Neural progenitor cell (in vitro differentiated cells): ENCODE measurements at places on chromosomes 6 and 20. TPM values are rescaled to one million over a fixed set of nuclear protein-coding genes. Genes with fewer than 3 reads are reported as not detected.

DNA sequence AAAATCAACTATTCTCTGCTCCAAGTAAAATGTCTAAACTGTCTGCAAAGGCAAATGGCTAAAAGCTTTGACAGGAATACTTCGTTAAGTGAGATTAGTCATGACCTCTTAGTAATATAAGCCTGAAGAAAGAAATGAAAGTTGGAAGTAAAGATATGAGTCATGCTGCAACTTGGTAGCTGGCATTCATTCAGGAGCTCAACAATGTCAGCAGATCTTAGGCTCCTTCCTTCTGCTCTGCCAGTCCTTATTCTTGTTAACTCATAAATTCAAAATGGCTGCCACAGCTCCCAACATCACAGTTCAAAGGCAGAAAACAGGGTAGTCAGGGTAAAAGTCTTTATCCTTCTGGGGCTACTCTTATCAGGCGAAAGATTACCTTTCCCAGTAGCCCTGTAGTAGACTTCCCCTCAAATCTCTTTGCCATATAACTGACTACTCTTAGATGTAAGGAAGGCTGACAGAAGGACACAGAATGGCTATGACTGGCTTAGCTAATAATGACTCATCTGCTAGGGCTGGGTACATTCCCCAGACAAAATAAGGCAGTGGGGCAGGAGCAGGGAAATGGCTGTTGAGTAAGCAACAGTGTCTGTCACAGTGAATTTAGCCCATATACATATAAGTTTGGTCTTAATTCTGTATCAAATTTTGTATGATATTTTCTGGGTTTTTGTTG lies 24.4 kb upstream of the C6orf62 start:
- H3K36me3 ChIP-seq: no peaks in the 10 kb centered on the region
- H3K27me3 ChIP-seq: no peaks in the 10 kb centered on the region
- H3K4me3 ChIP-seq: no peak overlapping the region
- no peak overlapping the region for H3K27ac ChIP-seq
- no peak for DNase-seq
- no peaks in the 10 kb centered on the region for H3K4me1 ChIP-seq

Gene MOG
- not detected in 2 replicates for total RNA-seq

Gene HCK
- total RNA-seq: not detected in 2 replicates

Gene GRM1
- 0.50 and 0.79 TPM in 2 replicates for total RNA-seq

Gene SLC17A9
- total RNA-seq: 0.17 and 0.74 TPM in 2 replicates

Gene BPIFB3
- not detected in 2 replicates for total RNA-seq

DNA sequence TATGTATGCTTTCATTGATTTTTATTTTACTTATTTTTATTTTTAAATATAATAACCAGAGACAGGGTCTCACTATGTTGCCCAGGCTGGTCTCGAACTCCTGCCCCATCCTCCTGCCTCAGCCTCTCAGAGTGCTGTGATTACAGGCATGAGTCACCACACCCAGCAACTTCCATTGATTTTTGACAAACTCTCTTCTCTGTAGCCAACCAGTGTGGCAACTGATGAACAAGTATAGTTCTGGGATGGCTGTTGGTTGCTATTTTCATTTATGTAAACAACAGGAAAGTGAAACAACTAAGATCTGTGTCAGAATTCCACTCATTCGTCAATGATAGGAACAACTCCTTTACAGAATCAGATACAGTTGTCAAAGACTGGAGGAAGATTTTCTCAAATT lies 356.7 kb upstream of the JARID2 start:
- no peak overlapping the region for H3K27ac ChIP-seq
- peaks cover 11% of the 10 kb centered on the region for H3K4me1 ChIP-seq
- no peak overlapping the region for H3K4me3 ChIP-seq
- H3K27me3 ChIP-seq: no peaks in the 10 kb centered on the region

Gene BICRAL
- total RNA-seq: 8.6 TPM in 2 replicates

GRCh38 chr6:4781967-4782575 lies 5.9 kb downstream of the CDYL start:
- no peak for DNase-seq
- peaks cover 22% of the 10 kb centered on the region for H3K27me3 ChIP-seq
- H3K4me3 ChIP-seq: no peak overlapping the region
- no peak overlapping the region for H3K27ac ChIP-seq

DNA sequence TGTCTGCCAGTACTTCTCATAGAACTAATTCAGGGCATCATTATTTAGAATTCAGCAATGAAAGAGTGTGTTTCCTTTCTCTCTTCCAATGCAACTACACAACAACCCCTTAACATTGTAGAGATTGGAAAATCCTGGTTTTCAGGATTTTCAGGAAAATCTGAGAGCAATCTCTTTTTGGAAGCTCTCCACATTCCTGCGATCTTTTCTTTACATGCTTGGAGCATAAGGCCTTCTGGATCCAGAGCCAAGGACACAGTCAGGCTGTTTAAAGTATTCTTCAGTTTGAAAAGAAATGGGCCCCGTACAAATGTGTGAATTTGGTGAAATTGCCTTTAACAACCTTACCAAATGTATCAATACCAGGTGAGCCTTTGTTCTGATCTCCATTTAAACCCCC lies 469.7 kb downstream of the PKHD1 start:
- DNase-seq: no peak
- H3K27me3 ChIP-seq: no peaks in the 10 kb centered on the region

DNA sequence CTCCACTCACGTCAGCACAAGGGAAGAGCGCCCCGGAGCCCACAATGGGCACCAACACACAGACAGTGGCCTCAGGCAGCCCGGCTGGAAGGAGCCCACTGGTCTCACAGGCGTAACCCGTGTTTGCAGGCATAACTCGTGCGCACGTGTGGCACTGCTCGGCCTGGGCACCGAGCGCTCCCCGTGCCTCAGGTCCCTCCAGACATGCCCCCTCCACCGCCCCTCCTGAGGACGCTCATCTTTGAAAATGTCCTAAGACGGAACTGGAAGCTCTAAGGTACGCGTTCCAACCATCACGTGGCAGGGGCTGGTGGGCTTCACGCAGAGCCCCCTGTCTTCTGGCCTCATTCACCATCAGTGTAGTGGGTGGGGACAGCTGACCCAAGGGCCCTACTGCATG lies 44.6 kb downstream of the SSR1 start:
- DNase-seq: no peak
- H3K27ac ChIP-seq: no peak overlapping the region
- H3K4me3 ChIP-seq: no peak overlapping the region
- no peaks in the 10 kb centered on the region for H3K36me3 ChIP-seq

DNA sequence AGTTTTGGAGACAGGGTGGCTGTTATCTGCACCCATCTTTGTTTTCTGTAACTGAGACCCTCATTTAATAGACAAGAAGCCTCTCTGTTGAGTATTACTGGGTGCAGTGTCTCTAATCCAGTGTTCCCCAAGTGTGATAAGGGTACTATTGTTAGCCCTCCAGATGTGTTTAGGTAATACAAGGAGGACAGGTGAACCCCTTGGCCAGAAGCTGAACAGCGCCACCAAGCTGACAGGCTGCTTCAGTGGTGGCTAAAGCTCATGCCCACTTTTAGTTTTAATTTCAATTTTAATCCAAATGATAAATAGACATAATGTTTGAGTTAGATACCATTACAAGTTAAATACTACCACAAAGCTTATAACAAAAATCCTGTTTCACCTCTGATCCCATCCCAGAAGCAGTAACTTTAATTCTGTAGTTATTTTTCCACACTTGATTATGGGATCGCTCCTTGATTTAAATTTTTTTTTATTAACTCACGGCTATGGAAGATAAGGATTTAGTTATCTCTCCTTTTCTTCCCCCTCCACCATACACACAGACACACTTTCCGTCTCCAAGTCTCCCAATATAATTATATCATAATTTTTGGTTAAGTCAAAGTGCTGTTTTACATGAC lies 8.4 kb upstream of the STK35 start:
- no peaks in the 10 kb centered on the region for H3K27me3 ChIP-seq
- peak; percentile 64 for DNase-seq
- H3K36me3 ChIP-seq: no peaks in the 10 kb centered on the region
- H3K27ac ChIP-seq: no peak overlapping the region

- peaks cover 4% of the 10 kb centered on the region for H3K4me1 ChIP-seq
- H3K27me3 ChIP-seq: no peaks in the 10 kb centered on the region
- no peak overlapping the region for H3K4me3 ChIP-seq
- DNase-seq: no peak
- no peaks in the 10 kb centered on the region for H3K36me3 ChIP-seq
Measured at GRCh38 chr6:151284548-151285017, 44.8 kb downstream of the AKAP12 start.

Gene COL9A3
- 10.5 and 34.8 TPM in 2 replicates for total RNA-seq

GRCh38 chr20:35226884-35227681 lies 593 bp downstream of the MMP24 start:
- peaks cover 36% of the 10 kb centered on the region for H3K27me3 ChIP-seq
- no peaks in the 10 kb centered on the region for H3K36me3 ChIP-seq
- DNase-seq: peak; percentile 90
- peaks cover 8% of the 10 kb centered on the region for H3K4me1 ChIP-seq
- no peak overlapping the region for H3K27ac ChIP-seq

DNA sequence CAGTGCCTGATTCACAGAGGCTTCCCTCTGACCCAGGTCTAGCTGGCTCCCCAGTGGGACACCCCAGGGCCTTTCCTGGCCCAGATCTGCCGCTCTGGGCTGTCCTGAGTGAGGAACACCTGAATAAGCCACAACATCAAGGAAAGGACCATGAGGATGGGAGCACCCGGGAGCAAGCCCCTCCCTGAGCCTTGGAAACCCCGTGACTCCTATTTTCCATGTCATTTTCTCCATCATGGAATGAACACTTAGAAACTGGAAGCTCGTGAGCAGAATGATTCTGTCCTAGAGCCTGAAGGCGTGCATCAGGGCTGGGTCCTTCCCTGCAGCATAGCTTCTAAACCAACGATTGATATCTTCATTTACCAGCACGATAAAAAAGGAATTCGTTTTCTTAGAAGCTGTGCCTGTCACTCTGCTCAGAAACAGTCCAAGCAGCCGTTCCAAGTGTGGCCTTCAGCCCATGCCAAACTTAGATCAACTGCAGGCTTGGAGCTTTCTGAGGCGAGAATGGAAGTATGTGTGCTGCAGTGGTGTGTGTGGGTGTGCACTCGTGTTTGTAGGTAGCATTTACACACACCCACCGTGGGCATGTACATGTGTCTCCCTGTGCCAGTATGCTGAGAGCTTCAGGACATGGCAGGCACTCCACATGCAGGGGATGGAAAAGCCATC lies 83.2 kb upstream of the FOXC1 start:
- H3K27ac ChIP-seq: no peak overlapping the region
- no peak overlapping the region for H3K4me3 ChIP-seq
- no peaks in the 10 kb centered on the region for H3K36me3 ChIP-seq
- H3K4me1 ChIP-seq: peaks cover 12% of the 10 kb centered on the region
- no peak for DNase-seq
- H3K27me3 ChIP-seq: peaks cover 56% of the 10 kb centered on the region
